ENCODE measurements at places on chromosomes 4 and X. TPM values are rescaled to one million over a fixed set of nuclear protein-coding genes. Genes with fewer than 3 reads are reported as not detected.

WDFY3 gene
- total RNA-seq = 14.2 TPM

SLIT2 gene
- total RNA-seq = 0.47 TPM

ETNPPL gene
- total RNA-seq = not detected

CT45A9 gene
- not detected for total RNA-seq

ITIH6 gene
- total RNA-seq = not detected

DNA sequence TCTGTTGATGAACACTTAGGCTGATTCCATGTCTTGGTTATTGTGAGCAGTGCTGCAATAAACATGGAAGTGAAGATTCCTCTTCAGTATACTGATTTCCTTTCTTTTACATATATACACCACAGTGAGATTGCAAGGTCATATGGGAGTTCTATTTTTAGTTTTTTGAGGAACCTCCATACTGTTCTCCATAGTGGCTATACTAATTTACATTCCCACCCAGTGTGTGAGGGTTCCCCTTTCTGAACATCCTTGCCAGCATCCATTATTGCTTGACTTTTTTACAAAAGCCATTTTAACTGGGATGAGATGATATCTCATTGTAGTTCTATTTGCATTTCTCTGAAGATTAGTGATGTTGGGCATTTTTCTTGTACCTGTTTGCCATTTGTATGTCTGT, 80.5 kb upstream of the GALNT7 start:
- DNase-seq = no peak

GRCh38 chrX:71170660-71171059, 26.0 kb downstream of the NLGN3 start:
- no peak for DNase-seq

GRCh38 chr4:101158134-101158482, 189.2 kb downstream of the PPP3CA start:
- DNase-seq = no peak

GRCh38 chr4:58849026-58849425, 1738.8 kb upstream of the IGFBP7 start:
- no peak for DNase-seq

GRCh38 chr4:110754716-110755115, 131.8 kb upstream of the PITX2 start:
- DNase-seq = peak; percentile 35

DNA sequence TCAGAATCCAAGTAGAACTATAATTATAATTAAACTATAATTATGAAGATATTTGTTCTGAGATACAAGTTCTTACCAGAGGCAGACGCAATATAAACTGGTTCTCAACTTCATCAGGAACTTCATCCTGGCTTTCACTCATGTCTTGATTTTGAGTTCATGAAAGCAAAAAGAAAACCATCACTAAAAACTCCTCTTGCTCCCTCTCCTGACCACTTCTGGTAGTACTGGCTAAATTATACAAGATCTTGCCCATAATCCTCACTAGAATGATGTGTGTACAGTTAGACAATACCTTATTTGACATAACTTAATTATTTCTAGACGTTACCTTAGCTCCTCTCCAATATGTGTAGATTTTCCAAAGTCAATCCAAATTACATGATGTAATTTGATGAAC, 3.7 kb downstream of the TAF7L start:
- DNase-seq = peak; percentile 42

DNA sequence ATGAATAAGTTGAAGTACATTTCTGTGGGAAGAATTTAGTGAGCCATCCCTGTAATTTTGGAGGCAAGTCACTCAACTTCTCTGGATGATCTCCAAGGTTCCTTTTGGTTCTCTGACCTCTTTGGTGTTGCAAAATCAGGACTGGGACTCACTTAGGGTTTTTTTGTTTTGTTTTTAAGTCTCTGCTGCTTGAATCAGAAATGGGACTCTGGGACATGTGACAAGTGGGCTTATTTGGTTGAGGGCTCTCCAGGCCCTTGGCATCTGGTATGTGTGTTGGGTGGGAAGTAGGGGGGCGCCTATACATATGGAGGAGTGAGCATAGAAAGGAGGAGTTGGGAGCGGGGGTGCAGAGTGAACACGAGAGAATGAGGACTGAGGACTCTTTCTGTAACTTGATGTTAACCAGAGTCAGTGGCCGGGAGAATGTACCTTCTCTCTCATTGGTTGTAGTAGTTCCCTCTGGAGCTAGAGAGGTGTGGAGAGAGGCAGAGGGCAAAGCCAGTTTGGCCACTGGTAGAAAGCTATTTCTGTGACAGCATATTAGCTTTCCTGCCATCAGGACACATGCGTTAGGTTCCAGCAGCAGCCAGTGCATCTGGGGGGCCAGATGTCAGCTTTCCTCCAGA, 1.9 kb downstream of the ARHGAP10 start:
- no peak for DNase-seq
